Naive thymus-derived CD4-positive, alpha-beta T cell (primary cell): ENCODE measurements at places on chromosomes 7 and 10. TPM values are rescaled to one million over a fixed set of nuclear protein-coding genes. Genes with fewer than 3 reads are reported as not detected.

- no peaks in the 10 kb centered on the region for H3K4me1 ChIP-seq
- no peak overlapping the region for H3K4me3 ChIP-seq
- H3K36me3 ChIP-seq, result no peaks in the 10 kb centered on the region
- no peaks in the 10 kb centered on the region for H3K27me3 ChIP-seq
- no peak for DNase-seq
Observed at GRCh38 chr10:59383436-59383835, 21.1 kb upstream of the FAM13C start.

Gene AS3MT
- 3.7 TPM for total RNA-seq

DNA sequence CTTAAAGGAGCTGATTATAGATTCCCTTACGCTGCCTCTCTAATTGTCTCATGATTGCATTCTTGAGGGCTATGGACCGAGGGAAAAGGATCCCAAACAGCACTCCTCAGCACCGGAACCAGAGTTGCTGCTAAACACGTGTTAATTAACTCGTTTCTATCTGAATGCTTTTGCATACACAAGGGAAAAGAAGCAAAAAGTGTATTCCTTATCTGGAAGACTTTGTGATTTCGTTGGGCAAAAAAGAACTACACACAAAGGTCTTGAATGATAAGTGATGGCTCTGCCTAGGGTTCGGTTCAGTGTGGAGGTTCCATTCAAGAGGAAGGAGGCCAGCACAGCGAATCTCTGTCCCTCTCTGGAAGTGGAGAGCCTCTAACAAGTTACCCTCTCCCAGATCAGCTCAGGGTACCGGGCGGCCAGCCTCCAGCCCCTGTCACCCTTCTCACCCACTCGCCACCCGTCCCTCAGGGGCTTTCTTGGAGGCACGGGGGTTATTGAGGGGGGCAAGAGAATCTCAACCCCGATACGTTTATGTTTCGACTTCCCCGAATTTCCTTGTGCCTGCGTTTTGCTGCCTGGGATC lies 515 bp upstream of the SLC4A2 start:
- H3K36me3 ChIP-seq, result no peaks in the 10 kb centered on the region
- no peaks in the 10 kb centered on the region for H3K27me3 ChIP-seq

DNA sequence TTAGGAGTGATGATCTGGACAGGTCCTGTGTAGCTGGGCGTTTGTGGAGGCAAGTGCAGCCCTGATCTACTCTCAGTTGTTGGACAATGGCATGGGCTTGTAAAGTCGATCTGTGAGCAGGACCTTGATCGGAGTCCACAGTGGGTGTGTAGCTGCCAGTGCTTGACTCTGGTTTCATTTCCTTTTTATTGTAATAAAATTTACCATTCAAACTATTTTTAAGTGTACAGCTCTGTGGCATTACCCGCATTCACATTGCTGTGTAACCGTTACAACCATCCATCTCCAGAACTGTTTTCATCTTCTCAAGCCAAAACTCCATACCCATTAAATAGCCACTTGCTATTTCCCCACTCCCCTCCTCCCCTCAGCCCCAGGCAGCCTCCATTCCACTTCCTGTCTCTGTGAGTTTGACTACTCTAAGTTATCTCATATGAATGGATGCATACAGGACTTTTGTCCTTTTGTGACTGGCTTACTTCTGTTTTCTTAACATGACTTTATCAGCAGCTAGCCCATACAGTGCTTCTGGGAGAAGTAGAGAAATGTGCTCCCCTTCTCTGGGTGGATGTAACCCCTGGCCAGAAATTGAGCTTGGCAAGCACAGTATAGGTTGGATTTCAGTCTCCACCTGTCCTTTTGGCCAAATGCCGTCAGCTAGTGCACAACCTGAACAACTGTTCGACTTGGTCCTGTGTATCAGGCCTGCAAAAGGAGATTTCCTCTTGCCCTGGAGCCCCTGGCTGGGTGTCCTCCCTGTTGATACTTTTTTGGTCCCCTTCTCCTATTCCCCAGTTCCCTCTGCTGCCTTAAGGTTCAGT lies 180.0 kb downstream of the LRMDA start:
- H3K27me3 ChIP-seq, result no peaks in the 10 kb centered on the region
- no peak overlapping the region for H3K4me3 ChIP-seq
- no peak overlapping the region for H3K27ac ChIP-seq
- H3K4me1 ChIP-seq, result no peaks in the 10 kb centered on the region

DNA sequence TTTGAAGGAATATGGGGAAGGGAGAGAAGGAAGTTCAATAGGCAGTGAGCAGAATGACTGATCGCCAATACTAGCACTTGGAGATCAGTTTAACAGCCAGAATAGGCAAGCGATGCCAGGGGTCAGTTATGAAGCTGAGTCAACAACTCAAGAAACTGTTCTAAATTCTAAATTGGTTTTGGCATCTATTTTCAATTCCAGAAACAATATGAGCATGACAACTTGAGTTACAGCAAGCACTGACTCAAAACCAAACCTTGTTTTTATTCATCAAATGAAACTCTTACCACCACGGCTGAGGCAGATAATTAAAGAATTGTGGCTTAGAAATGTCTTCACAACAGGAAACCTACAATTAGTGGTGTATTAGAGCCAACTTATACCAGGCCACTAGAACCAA lies 180.5 kb upstream of the ASAH2 start:
- H3K27ac ChIP-seq, result no peak overlapping the region
- no peak for DNase-seq
- no peaks in the 10 kb centered on the region for H3K27me3 ChIP-seq

Gene NKX1-2
- not detected for total RNA-seq

DNA sequence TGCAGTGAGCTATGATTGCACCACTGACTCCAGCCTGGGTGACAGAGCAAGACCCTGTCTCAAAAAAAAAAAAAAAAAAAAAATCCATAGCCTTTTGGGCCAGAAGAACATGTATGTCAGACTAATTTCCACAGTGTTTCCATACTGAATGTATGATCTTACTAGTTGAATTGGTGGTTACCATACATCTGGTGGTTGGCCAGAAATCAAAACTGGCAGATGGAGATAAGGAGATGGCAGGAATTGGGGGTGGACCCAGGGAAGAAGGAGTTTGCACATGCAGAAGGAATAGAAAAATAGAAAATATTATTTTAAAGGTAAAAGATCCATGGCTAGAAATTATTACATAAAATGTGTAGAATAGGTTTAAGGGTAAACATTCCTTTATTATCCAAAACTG lies 3.7 kb upstream of the ATOH7 start:
- H3K4me1 ChIP-seq, result no peaks in the 10 kb centered on the region
- no peak for DNase-seq
